ENCODE measurements at places on chromosomes 12 and 14.
A peak's percentile ranks its signal among the peaks of the same experiment; 100 is the strongest.

DNA sequence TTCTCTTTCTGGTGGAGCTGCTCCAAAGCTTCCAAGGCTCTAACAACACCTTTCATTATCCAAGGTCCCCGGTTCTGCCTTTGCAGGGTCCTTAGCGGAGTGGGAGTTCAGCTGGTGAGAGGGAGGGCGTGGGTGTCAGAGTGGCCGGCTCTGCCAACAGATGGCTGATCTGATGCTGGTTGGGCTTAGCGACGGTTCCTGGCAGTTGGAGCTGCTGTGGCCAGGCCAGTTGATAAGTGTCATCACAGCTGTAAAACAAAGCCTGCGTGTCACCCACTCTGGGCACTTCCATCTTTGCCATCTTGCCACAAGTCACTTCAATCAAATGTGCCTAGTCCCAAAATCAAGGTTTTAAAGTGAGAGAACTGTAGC is 36.3 kb downstream of the RIN3 start:
- DNase-seq = no peak

- DNase-seq = no peak
These were observed 100.7 kb downstream of the DUSP6 start for GRCh38 chr12:89251342-89252271.

DNA sequence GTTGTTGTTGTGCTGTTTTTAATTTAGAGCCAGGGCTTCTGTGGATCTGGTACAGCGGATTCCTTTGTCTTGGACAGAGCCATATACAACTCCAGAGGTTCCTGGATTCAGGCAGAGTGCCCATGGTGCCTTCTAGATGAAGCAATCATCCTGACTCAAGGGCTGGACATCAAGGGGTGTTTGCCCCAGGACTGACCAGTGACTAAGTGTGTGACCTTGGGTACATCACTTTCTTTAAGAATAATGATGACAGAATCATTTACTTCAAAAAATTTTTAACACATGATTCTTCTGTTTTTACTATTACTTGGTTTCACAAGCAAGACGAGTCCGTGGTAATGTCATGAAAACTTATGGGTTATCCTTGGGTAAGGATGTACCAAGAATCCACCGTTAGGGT is 397.3 kb downstream of the ZFP36L1 start:
- DNase-seq = no peak

DNA sequence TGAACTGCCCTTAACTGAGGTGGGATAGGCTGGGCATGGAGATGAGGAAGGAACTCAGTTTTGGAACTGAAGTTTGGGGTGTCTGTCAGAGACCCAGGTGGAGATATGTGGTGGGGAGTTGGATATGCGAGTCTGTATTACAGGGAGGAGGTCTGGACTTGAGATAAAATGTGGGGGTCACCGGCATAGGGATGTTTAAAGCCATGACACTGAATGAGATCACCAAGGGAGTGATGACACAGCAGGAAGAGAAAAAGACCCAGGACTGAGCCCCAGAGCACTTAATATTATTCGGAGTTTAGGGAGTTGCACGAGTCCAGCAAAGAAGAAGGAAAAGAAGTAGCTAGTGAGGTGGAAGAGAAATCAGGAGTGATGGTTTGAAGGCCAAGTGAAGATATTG is 4.0 kb upstream of the OASL start:
- no peak for DNase-seq

DNA sequence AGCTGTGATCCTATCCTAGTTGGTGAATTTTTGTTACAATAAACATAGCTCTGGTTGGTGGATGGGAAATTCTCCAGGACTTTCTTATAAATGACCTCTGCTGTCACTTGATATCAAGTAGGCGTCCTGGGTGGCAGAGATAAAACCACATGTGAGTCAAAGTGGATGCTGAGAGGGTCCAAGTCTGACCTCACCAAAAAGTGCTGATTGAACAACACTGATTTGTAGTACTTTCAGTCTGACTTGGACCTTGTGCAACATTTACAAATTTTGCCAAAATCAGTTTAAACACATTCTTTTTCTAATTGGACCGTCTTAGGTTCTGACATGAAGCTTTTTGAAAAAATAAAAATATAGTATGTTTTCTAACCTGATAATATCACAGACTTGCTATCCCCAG is 585.6 kb downstream of the GALC start:
- no peak for DNase-seq

DNA sequence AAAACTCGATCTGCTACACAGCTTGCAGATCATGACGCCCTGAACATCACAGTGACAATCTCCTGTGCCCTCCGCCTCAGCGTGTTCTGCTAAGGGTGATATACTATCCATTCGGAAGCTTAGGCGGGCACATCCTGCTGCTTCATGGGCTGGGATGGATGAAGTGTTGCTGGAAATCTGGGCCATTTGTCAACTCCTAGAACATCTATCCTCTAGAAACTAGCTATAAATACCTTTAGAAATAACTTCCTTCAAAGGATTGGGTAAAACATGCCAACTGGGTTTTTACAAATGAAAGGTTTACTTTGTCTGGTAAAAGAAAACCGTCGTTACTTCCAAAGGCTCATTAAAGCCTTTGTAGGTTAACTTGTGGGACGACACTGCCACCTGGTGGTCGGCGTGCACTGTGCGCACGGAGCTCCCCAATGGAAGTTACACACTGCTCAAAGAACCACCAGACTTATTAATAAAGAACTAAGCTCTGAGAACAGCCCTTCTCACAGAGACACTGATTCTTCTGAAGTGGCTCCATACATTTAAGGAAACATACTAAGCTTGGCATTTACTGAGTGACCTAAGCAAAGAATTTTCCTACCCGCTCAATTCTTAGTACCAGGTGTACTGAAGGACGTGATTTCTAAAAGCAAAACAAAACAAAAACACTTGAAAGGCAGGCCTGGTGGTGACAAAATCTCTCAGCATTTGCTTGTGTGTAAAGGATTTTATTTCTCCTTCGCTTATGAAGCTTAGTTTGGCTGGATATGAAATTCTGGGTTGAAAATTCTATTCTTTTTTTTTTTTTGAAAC is 21.6 kb upstream of the CACNA2D4 start:
- DNase-seq = peak; percentile 85

DNA sequence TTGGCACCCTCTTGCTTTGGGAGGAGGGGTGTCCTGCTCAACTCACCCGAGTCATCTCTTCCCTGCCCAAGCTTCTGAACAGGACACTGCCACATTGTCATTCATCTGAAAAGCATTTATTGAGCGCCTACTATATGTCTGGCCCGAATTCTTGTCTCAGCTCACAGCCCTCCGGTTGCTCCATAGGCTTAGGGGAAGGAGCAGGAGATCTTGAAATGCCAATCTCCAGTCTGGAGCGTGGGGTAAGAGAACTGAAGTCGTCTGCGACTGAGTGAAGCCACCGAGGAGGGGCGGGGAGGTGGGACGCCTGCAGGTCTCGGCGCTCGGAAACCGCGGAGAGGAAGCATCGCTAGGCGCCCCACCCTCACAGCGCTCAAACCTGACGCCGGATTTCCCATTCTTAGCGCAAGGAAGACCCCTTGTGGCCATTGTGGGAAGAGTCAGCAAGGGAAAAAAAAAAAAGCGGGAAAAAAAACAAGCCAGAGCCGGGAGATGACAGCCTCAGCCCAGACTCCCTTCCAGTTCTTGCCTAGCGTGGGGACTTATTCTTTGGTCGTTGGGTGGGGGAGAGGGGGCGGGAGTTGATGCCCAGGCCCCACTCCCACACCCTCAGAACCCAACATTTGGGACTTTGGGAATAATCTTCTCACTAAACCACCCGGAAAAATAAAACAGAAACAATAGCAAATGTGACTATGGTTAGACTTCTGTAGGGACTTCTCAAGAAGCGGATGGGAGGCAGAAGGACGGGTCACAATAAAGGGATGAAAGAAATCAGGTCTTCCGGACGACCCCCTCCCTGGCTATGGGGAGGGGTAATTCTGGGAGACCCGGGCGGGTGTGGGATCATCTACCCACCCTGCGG is 28.2 kb upstream of the SMUG1 start:
- DNase-seq = peak; percentile 58

DNA sequence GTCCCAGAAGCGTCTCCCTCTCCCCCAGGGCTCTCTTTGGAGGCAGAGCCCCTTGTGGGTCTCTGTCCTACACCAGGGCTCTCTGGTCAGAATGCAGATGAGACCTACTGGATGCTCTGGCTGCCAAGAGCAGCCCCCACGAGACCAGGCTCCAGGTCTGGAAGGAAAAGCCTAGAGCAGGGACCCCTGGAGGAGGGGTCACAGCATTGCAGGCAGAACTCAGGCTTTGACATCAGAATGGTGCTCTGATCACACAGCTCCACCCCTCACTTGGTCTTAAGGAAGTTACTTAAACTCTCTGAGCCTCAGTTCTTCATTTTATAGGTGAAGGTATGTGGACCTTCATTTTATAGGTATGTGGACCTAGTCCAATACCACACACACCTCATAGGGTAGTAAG is 83.1 kb downstream of the ARL6IP4 start:
- no peak for DNase-seq

GRCh38 chr12:39435531-39435930 is 7.4 kb downstream of the KIF21A start:
- no peak for DNase-seq

DNA sequence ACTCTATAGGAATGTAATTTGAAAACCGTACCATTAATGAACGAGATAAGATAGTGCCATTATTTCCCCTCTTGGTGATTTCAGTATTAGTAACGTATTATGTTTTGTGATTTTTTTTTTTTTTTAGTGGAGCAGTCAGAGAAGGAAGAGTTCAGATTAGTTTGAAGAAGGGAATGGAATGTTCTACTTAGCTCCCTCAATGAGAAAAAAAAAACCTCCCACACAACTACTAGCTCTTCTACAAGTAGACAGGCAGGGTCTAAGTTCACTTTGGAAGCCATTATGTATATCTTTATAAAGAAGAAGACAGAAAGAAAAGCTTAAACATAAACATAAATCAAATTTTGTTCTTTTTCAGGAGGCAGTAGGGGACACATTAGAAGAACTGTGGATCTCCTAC is 27.3 kb downstream of the PNMA1 start:
- DNase-seq = no peak

GRCh38 chr14:63855281-63855680 is 2.5 kb downstream of the SYNE2 start:
- no peak for DNase-seq

DNA sequence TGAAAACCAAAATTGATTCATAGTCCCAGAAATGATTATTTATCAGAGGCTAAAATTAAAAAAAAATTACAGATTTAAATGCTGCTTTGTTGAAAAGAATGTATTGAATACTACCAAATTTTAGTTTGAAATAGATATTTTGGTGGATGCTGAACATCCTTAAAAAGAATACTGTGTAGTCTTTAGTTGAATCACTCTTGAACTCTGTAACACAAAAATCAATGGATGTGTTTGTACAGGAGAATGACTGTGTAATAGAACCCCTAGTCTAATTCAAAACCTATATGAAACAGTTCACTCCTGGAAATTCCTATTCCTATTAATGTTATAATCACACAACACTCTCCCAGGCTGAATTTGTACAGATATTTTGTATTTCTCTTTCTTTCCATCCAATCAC is 1.5 kb upstream of the TSPAN8 start:
- no peak for DNase-seq

- DNase-seq = no peak
These were observed 40.3 kb upstream of the NTF3 start for GRCh38 chr12:5391653-5392052.

- no peak for DNase-seq
These were observed 167.5 kb upstream of the RPL10L start for GRCh38 chr14:46819117-46819516.

DNA sequence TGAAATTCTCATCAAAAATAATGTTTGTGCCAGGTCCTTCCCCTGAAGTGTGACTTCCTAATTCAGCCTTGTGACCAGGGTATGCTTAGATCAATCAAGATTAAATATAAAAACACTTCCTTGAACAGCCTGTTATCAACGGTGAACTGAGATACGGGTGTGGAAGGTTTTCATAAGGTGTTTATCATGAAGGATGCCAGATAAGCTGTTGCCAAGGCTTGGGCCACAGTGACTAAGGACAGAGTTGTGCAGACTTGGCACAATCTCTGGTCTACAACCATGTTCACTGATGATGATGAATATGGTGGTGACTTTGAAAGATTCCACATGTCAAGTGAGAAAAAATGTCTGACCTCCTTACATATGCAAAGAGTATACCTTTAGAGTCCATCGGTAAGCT is 51.3 kb upstream of the LIN7A start:
- DNase-seq = no peak

GRCh38 chr14:95533391-95533821 is 1.4 kb upstream of the GLRX5 start:
- no peak for DNase-seq

DNA sequence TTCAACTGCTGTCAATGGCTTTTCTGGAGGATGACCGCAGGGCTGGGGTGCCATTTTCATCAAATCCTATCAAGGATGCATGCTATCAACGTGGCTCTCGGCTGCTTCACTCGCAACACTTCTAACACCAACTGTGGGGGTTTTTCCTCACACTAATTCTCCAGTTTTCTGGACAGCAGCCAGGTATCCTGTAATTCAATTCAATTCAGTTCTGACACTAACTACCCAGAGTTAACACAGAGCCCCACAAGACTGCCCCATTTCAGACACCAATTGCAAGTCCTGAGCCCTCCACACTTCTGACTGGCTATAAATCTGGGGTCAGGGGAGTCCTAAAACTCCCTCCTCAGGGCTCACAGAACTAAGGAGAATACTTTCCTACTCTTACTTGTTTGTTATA is 55.3 kb upstream of the TMCC3 start:
- DNase-seq = no peak

- no peak for DNase-seq
These were observed 62.0 kb downstream of the DYRK2 start for GRCh38 chr12:67710582-67710981.

- DNase-seq = no peak
These were observed 22.7 kb upstream of the LTA4H start for GRCh38 chr12:96057986-96058553.

Measured in activated T-cell treated with anti-CD3 and anti-CD28 coated beads for 24 hours (primary cell).